Stimulated activated CD8-positive, alpha-beta memory T cell treated with anti-CD3 and anti-CD28 coated beads, Interleukin-4, amount 100 ng/mL, for 24 hours (primary cell): ENCODE measurements at places on chromosomes 13 and 19.

DNA sequence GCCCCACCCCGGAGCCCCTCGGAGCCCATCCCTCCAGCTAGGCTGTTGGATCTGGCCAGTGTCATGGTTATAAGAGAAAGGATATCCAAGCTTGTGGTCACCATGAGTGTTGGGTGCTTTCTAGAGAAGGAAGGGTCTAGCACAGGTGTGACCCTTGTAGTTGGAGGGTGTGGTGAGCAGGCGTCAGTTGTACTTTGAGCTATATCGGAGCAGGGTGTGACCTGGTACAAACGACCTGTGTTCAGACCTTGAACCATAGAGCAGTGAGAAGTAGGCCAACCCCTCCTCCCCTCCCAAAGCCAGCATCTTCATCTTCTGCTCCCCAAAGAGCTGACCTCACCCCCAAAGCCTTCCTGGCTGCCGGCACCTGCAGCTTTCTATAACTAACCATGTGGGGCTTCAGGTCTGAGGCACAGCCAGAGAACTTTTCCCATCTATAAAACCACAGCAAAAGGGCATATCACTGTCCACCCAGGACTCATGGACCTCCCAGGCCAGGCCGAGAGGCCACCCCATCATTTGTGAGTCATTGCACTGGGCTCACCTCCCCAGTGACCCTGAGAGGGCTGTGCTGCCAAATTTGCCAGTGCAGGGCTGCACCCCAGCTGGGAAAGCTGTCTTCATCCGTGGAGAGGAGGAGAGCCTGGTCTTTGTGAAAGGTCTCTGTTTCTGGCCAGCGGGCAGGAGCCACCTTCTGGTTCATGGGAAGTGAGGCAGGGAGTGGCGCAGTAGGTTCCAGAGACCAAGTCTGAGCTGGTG is 14.2 kb downstream of the RAB8A start:
- no peak for DNase-seq

DNA sequence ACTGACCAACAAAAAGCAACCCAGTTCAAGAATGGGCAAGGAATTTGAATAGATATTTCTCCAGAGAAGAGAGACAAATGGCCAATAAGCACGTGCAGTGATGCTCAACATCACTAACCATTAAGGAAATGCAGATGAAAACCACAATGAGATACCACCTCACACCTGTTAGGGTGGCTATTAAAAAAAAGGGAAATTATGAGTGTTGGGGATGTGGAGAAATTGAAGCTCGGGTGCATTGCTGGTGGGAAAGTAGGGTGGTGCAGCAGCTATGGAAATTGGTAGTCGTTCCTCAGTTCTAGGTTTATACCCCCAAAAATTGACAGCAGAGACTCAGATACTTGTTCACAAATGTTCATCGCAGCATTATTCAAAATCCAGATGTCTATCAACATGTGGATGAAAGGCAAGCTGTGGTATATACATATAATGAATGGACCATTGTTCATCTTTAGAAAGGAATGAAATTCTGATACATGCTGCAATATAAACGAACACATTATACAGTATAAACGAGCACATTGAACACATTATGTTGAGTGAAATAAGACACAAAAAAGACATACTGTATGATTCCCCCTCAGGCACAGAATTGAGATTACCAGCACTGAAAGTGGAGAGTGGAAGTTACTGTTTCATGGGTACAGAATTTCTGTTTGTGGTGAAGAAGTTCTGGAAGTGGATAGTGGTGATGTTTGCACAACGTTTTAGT is 927 bp downstream of the CHAMP1 start:
- DNase-seq = no peak

GRCh38 chr13:44231786-44232516 is 141.7 kb upstream of the SERP2 start:
- no peak for DNase-seq

GRCh38 chr13:112111239-112111857 is 44.4 kb downstream of the SOX1 start:
- DNase-seq = no peak

DNA sequence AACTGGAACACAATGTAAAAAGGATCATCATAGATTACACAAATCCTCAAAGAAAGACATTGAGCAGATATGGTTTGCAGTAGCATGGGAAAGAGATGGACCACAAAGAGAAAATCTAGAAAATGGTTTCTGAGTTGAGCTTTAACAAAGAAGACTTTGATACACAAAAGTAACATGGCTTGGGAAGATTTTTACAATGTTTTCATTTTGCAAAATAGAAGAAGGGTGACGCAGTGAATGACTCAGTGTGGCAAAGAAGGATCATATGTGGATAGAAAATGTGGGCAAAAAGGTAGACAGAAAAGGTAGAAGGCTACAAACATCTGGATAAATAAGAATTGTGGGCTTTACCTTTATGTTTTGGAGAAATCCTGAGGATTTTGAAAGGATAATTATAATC is 1220.5 kb downstream of the PCDH17 start:
- no peak for DNase-seq

DNA sequence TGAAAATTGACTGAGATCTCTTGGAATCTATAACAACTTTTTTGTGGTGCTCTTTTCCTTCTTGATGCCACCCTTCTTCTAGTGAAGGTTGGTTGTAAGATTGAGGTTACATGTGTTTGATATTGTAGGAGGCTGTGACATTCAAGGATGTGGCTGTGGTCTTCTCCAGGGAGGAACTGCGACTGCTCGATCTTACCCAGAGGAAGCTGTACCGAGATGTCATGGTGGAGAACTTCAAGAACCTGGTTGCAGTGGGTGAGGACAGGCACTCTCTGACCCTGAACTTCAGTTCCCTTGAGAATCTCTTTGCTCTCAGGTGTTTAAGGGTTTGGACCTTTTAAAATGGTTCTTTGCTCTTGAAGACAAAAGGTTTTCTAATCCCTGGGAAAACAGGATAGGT is 16.0 kb downstream of the ZNF227 start:
- DNase-seq = no peak

DNA sequence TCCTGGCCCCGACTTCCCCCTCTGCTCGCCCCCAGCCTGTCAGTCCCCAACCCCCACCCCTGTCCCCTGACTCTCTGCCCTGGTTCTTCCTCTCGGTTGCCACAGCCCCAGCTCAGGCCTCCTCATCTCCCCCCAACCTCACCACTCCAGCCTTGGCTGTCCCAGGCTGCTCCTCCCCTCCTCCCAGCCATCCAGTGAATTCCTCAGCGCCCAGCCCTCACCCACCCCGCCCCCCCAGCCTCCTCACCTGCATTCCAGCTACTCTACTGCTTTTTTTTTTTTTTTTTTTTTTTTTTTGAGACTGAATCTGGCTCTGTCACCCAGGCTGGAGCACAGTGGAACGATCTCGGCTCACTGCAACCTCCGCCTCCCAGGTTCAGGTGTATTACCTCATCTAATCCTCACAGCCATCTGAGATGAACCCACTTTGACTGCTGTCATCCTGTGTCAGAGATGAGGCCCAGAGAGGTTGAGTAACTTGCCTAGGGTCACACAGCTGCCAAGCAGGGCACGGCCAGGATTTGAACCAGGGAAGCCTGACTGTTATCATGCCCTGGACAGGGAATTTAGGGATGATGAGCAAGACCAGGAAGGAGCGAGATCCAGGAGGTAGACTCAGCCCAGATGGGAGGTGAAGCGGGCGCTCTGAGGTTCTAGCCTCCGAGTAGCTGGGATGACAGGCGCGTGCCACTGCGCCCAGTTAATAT is 2.6 kb downstream of the SULT2B1 start:
- no peak for DNase-seq

GRCh38 chr19:34428549-34429285 is 536 bp downstream of the UBA2 start:
- peak; percentile 27 for DNase-seq

DNA sequence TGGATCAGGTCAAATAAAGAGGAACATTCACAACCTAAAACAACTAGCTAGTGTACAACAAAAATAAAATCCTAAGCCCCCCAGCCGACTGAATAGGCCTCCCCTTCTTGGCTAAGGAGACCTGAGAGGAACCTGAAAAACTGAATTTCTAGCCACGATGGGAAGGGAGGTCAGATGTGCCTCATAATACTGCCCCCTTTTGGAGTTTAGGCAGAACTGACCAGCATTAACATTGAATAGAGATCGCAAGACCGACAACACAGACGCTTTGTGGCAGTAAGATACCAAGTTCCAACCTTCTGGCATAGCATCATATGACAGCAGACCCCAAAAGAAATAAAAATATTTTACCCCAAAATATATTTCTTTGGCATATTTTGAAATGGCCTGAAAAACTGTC is 15.9 kb downstream of the CBY2 start:
- DNase-seq = no peak
